ENCODE measurements at places on chromosomes 5 and 9. TPM values are rescaled to one million over a fixed set of nuclear protein-coding genes. Genes with fewer than 3 reads are reported as not detected.

Gene NOXA1
- 1.9 TPM for total RNA-seq

Gene SHISAL2B
- not detected for total RNA-seq

DNA sequence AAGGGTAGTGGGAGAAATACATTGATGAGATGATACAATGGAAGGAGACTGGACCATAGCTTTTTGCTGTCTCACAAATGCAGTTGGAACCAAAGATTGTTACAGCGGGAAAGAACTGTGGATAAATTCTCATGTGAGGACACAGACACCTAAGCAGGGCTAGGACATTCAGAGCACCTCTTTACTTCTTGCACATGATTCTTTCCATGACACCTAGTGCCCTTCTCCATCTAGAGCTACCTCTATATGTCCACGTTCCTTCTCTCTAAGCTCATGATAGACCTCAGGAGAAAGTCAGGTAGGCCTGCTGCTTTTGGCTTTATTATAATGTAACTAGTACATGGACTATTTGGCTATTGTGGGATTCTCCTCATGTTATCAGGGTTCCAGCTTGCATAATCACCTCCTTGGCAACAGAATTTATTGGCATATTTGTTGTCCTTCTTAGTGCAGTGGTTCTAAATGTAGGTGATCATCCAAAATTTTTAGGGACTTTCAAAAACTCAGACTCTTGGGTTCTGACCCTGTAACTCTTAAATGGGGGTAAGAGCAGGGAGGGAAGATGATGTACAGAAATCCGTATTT is 27.2 kb downstream of the NR3C1 start:
- no peak overlapping the region for H3K4me3 ChIP-seq
- no peaks in the 10 kb centered on the region for H3K27me3 ChIP-seq
- no peak overlapping the region for H3K27ac ChIP-seq
- no peak for DNase-seq
- H3K4me1 ChIP-seq = peaks cover 19% of the 10 kb centered on the region

- no peaks in the 10 kb centered on the region for H3K36me3 ChIP-seq
- H3K4me1 ChIP-seq = peaks cover 26% of the 10 kb centered on the region
- no peak overlapping the region for H3K27ac ChIP-seq
- H3K27me3 ChIP-seq = no peaks in the 10 kb centered on the region
- DNase-seq = no peak
- no peak overlapping the region for H3K4me3 ChIP-seq
Measured at GRCh38 chr9:526904-527591, 312.4 kb downstream of the DOCK8 start.

DNA sequence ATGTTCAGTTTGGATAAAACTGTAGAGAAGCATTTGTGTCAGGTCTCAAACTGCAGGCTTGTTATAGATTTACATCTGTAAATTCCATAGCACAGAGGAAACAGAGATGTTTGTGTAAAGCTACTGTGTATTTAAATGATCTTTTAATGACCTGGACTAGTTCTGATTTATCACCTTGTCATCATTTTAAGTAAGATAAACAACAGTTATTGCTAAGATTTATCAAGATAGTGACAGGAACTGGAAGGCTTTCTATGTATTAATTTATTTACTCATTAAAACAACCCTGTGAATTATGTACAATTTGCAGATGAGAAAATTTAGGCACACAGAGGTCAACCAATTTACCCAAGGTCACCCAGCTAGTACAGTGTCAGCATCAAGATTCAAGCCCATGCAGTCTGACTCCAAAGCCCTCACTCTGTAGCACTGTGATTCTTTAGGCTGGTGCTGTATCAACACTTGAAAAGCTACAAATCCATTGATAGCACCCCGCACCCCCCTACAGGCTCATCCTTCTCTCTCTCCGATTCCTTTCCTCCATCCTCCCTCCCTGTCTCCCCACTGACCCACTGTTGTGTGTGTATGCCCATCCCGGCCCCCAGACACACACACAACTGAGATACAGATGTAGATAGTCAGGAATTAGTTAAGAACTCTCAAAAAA is 184.5 kb downstream of the FBN2 start:
- no peaks in the 10 kb centered on the region for H3K4me1 ChIP-seq
- no peak for DNase-seq
- H3K36me3 ChIP-seq = no peaks in the 10 kb centered on the region
- no peaks in the 10 kb centered on the region for H3K27me3 ChIP-seq

- peaks cover 43% of the 10 kb centered on the region for H3K36me3 ChIP-seq
- H3K4me3 ChIP-seq = no peak overlapping the region
- no peaks in the 10 kb centered on the region for H3K27me3 ChIP-seq
- H3K27ac ChIP-seq = no peak overlapping the region
- DNase-seq = no peak
- H3K4me1 ChIP-seq = no peaks in the 10 kb centered on the region
Measured at GRCh38 chr9:97427885-97428284, 16.0 kb downstream of the TDRD7 start.

DNA sequence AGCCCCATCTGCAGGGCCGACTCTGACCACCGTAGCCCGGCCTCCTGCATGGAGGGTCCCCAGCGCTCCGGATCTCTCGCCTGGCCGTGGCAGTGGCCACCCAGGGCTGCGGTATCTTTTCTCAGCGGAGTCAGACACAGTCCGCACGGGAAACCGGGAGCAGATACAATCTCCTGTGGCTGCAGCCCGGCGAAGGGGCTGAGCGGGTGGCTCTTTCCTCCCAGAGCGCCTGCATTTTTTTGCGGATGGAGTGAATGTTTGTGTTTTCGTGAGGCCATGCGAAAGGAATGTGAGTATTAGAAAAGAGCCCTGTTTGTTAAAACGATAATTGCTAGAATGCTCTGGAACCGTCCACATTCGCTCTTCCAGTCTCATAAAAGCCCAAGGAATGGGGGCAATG is 53.4 kb upstream of the PTCH1 start:
- H3K4me3 ChIP-seq = peak overlapping the region; percentile 19
- H3K27ac ChIP-seq = no peak overlapping the region
- no peak for DNase-seq
- no peaks in the 10 kb centered on the region for H3K36me3 ChIP-seq

DNA sequence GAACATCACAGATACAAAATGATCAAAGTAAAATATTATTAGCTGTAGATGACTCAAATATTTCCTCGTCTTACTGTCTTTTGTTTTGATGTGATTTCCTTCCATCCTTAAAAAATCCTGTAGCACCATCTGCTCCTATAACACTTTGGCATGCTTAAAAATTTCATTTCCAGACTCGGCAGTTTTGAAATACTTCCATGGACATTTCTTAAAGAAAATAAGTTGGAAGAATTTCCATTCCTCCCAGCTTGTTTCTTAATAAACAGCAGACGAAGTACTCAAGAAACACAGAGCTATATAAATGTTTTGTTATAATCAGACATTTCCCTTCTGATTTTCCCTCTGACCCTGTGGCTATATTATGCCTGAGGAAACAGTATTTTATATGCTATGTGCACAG is 41.2 kb upstream of the SVEP1 start:
- no peaks in the 10 kb centered on the region for H3K4me1 ChIP-seq
- H3K27ac ChIP-seq = no peak overlapping the region
- no peaks in the 10 kb centered on the region for H3K27me3 ChIP-seq
- no peak overlapping the region for H3K4me3 ChIP-seq
- DNase-seq = no peak

- H3K4me3 ChIP-seq = no peak overlapping the region
- no peaks in the 10 kb centered on the region for H3K36me3 ChIP-seq
- DNase-seq = no peak
- no peaks in the 10 kb centered on the region for H3K27me3 ChIP-seq
- H3K4me1 ChIP-seq = no peaks in the 10 kb centered on the region
- no peak overlapping the region for H3K27ac ChIP-seq
Measured at GRCh38 chr9:84315278-84315877, 25.2 kb downstream of the SLC28A3 start.
